Activated CD4-positive, alpha-beta T cell treated with anti-CD3 and anti-CD28 coated beads, Interleukin-2, amount 50 U/mL, for 1 hour (primary cell): ENCODE measurements at places on chromosomes 11 and 22.

DNA sequence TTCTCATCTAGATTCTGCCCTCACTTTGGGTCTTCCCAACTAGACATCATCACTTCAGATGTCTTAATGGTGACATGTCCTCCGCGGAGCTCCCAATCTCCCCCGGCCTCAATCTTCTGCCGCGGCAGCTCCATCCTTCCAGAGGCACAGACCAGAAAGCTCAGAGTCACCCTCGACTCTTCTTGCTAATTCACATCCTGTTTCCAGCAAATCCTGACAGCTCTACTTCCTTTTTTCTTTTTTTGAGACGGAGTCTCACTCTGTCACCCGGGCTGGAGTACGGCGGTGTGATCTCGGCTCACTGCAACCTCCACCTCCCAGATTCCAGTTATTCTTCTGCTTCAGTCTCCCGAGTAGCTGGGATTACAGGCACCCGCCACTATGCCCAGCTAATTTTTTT lies 54.5 kb downstream of the CACNG2 start:
- no peak for DNase-seq

- no peak for DNase-seq
Observed at GRCh38 chr11:130675917-130676316, 227.5 kb downstream of the ADAMTS15 start.

DNA sequence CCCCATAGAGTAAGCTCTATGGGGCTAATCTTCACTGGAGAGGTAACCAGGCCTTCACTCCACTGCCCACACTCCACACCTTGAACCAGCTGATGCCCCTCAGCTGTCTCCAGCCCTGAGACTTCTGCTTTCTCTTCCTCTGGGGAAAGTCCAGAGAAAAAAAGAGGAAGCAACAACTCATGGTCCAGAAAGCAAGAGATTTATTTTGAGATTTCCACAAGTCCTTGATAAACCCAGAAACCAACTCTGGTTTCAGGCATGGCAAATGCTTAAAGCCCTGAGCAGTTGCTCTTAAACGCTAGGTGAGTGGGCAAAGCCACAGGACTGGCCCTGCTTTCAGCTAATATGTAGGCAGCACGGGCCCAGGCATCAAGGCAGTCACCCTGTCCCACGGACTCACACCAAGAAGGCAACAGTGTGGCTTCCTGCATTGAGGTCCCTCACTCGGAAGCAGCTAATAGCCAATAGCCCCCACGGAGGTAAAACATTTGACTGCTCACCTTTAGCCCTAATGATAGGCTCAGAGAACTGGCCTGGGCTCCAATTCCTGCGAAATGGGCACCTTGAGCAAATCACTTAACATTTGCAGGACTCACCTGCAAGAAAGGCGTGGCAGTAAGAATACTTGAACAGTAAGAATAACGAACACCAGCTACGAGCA lies 4.3 kb downstream of the CYB561A3 start:
- DNase-seq = no peak

GRCh38 chr11:72627594-72628281 lies 46.5 kb downstream of the PDE2A start:
- no peak for DNase-seq

DNA sequence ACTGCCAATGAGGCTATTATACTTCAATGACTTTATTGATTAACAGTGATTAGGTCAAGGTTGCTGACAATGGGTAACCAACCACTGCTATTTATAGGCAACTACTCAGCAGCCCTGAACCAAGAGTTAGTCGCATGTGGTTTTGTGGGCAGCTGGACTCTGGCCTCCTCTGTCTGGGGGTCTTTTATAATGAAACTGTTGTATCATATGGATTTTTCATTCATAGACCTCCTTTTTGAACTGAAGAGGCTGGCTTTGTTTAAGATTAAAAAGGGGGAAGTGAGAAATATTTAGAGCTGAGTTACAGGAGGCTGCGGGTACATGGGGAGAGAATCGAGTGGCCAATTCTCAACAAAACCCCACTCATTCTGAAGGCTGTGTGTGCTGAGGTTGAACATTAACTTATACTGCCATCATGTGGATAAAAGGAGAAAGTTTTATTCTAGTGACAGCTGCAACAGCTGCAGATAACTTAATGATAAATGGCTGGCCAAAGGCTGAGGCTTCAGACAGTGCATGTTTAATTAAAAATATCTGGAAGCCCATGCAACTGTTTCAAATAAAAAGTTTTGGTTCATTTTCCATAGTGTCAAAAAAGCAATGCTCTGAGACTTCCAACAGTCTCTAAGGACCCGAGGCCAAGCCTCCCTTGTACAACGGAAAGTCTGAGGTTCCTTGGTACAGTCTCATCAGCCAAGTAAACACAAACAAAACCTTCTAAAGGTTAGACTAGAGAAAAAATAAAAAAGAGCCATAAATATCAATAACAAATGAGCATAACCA lies 682.6 kb downstream of the KCNA4 start:
- DNase-seq = no peak

GRCh38 chr22:29171721-29172120 lies 34.0 kb upstream of the EMID1 start:
- DNase-seq = no peak

- DNase-seq = no peak
Observed at GRCh38 chr22:38490915-38491314, 15.2 kb downstream of the DDX17 start.
